ENCODE measurements at places on chromosomes 6 and 20.

DNA sequence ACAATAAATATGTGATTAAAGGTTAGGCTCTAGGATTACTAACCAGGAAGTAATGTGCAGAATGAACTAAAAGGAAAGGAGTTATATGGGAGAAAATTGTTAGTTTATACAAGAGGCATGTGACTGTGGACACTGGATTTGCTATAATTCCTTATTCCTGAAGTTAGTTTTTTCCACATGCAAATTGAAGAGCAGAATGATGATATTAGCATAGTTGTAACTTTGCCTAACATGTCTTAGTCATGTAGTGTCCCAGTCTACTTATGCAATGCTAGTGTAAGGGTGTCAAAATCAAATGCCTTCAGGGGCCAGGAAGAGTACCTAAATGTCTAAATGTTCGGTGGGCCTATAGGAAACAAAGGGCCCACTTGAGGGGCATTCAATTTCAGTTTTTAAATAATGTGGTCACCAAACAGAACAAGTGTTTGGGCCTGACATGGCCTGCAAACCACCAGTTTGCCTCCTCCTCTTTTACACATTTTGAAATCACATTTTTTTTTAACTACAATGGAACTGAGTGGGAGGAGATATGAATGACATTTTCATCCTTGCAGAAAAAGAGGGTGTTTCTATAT is 28.0 kb upstream of the CEP85L start:
- no peak for DNase-seq

DNA sequence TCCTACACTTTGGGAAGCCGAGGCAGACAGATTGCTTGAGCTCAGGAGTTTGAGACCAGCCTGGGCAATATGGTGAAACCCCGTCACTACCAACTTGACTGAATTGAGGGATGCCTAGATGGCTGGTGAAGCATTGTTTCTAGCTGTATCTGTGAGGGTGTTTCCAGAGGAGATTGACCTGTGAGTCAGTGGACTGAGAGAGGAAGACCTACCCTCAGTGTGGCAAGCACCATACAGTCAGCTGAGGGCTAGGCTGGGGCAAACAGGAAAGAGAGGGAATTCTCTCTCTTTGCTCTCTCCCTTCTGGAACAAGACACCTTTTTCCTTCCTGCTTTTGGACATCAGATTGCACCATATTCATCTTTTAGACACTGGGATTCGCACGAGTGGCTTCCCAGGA is 3.7 kb upstream of the ZUP1 start:
- no peak for DNase-seq

GRCh38 chr6:109187399-109188114 is 92.2 kb downstream of the CEP57L1 start:
- DNase-seq: no peak

DNA sequence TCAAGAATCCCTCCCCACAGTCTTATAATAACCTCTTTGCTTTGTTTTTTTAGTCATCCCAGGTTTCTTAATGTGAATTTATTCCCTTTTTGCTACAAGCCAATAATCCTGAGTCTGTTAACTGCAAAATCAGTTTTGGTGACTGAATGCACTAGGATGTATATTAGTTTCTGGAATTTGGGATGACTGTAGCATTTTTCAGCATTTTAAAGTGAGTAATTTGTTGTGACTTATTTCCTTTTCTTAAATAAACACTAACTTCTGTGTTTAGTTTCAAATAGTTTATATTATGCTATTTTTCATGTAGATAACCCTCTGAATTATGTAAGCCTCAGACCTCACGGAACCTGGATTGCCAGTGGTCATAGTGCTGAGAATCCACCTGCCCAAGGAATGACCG is 5.5 kb downstream of the CST1 start:
- no peak for DNase-seq

DNA sequence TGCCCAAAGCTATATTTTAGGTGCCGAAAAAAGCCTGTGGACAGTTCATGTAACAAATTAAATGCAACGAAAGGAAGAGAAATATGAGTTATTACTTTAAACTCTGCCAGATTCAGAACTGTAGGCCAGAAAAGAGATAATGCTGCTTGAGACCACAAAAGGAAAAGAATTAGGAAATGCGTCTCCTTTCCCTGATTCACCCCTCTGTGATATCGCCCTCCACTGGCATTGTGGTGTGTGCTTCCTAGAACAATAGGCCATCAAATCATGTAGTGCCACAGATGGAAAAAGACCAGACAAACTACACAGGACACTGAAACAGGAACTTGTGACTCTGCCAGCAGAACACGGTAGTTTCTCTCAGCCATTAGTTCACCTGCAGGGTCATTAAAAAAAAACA is 14.7 kb upstream of the LAMA4 start:
- DNase-seq: no peak

DNA sequence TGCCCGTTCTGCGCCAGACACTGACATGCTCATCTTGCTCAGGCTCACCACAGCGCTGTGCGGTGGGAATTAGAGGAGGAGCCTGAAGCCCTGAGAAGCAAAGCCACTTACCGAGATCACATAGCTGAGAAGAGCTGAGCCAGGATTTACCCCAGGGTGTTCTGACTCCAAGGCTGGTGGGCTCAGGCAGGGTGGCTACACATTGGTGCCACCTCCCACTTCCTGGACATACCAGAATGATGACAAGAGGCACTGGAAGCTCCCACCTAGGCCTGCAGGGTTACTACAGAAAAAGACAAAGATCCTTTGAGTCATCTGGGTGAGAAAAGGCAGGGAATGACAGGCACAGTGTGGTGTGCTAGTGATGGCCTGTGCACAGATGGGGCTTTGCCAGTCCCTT is 24.4 kb upstream of the FKBP1A start:
- no peak for DNase-seq

- DNase-seq: no peak
Observed at GRCh38 chr20:64247307-64247618, 8.3 kb upstream of the PCMTD2 start.

- no peak for DNase-seq
Observed at GRCh38 chr6:138387577-138388368, 10.1 kb downstream of the SMIM28 start.

GRCh38 chr6:38212579-38212978 is 393.1 kb downstream of the ZFAND3 start:
- DNase-seq: no peak
